ENCODE measurements at places on chromosomes 11 and 22. TPM values are rescaled to one million over a fixed set of nuclear protein-coding genes. Genes with fewer than 3 reads are reported as not detected.

The POLD4 gene
- 36.3 TPM for polyA plus RNA-seq

The PIK3C2A gene
- polyA plus RNA-seq, result 72.1 TPM

The TXN2 gene
- 129 TPM for polyA plus RNA-seq

The CHRM1 gene
- not detected for polyA plus RNA-seq

The FOLR2 gene
- 12.3 TPM for polyA plus RNA-seq

The SMTNL1 gene
- polyA plus RNA-seq, result 0.40 TPM

The CACNA1I gene
- 0.15 TPM for polyA plus RNA-seq

The RFPL2 gene
- polyA plus RNA-seq, result 0.20 TPM

The PANX3 gene
- not detected for polyA plus RNA-seq

The ANO3 gene
- 3.0 TPM for polyA plus RNA-seq

The GGTLC2 gene
- 0.26 TPM for polyA plus RNA-seq

The HTR3A gene
- polyA plus RNA-seq, result not detected

The ANKK1 gene
- 0.21 TPM for polyA plus RNA-seq

The APOBEC3B gene
- polyA plus RNA-seq, result 7.6 TPM

The CEND1 gene
- polyA plus RNA-seq, result 0.64 TPM

The POU2AF3 gene
- polyA plus RNA-seq, result 4.3 TPM

The DGAT2 gene
- 3.4 TPM for polyA plus RNA-seq

The PRRG4 gene
- polyA plus RNA-seq, result 6.4 TPM

The BDNF gene
- 1.5 TPM for polyA plus RNA-seq

The PRAME gene
- polyA plus RNA-seq, result 1.3 TPM

The GAB4 gene
- polyA plus RNA-seq, result not detected

The LRRC55 gene
- 5.3 TPM for polyA plus RNA-seq

The SEZ6L gene
- polyA plus RNA-seq, result 0.31 TPM

The RIMBP3B gene
- not detected for polyA plus RNA-seq

The CBLIF gene
- polyA plus RNA-seq, result not detected

The RIC8A gene
- polyA plus RNA-seq, result 68.7 TPM

The OR2D2 gene
- polyA plus RNA-seq, result not detected

The GRM5 gene
- 0.16 TPM for polyA plus RNA-seq

The HEPN1 gene
- polyA plus RNA-seq, result 0.96 TPM

The TUBGCP6 gene
- polyA plus RNA-seq, result 36.3 TPM

The TH gene
- 0.83 TPM for polyA plus RNA-seq

The FXYD6 gene
- 132 TPM for polyA plus RNA-seq

The PGA5 gene
- 1.0 TPM for polyA plus RNA-seq

The MMP27 gene
- not detected for polyA plus RNA-seq

The CCDC157 gene
- 1.9 TPM for polyA plus RNA-seq

The EMID1 gene
- 55.7 TPM for polyA plus RNA-seq

The DCHS1 gene
- polyA plus RNA-seq, result 79.9 TPM

The NCF4 gene
- polyA plus RNA-seq, result 6.0 TPM

The BUD13 gene
- 30.6 TPM for polyA plus RNA-seq

The CHST1 gene
- polyA plus RNA-seq, result 7.7 TPM

The PRG3 gene
- polyA plus RNA-seq, result 0.19 TPM

The CRYBA4 gene
- not detected for polyA plus RNA-seq

The ANO1 gene
- polyA plus RNA-seq, result 14.9 TPM

Data from left renal pelvis (tissue), 4 donors.